ENCODE measurements at places on chromosomes 7 and 10.

DNA sequence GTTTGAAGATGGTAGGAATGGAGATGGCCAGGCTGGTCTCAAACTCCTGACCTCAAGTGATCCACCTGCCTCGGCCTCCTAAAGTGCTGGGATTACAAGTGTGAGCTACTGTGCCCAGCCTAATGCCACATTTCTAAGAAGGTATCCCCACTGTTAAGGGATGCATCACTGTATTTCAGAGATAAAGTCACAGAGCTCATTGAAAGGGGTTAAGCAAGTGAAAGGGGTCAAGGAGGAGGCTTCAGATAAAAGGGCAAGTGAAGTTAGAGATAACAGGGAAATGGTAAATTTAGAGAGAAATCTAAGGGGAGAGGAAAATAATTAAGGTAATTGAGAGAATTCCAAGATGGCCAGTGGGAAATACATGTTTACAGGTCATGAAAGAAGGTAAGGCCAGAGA is 93.0 kb upstream of the SP4 start:
- no peak for DNase-seq

- DNase-seq, result peak; percentile 4
These were observed 3.0 kb upstream of the LIPK start for GRCh38 chr10:88702848-88703597.

DNA sequence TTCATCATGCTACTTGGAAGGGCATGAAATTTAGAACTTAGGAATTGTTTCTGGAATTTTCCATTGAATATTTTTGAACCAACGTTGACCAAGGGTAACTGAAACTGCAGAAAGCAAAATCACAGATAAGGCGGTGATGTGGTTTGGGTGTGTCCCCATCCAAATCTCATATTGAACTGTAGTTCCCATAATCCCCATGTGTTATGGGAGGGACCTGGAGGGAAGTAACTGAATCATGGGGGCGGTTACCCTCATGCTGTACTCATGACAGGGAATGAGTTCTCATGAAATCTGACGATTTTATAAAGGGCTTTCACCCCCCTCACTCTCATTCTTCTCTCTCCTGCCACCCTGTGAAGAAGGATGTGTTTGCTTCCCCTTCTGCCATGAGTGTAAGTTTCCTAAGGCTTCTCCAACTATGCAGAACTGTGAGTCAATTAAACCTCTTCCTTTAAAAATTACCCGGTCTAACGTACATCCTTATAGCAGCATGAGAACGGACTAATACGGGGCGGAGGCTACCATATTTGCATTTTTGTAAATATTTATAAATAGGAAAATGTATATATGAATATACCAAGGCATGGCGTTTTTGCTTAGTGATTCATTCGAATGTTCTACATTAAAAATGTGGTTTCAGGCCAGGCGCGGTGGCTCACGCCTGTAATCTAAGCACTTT is 12.4 kb downstream of the NMT2 start:
- no peak for DNase-seq

DNA sequence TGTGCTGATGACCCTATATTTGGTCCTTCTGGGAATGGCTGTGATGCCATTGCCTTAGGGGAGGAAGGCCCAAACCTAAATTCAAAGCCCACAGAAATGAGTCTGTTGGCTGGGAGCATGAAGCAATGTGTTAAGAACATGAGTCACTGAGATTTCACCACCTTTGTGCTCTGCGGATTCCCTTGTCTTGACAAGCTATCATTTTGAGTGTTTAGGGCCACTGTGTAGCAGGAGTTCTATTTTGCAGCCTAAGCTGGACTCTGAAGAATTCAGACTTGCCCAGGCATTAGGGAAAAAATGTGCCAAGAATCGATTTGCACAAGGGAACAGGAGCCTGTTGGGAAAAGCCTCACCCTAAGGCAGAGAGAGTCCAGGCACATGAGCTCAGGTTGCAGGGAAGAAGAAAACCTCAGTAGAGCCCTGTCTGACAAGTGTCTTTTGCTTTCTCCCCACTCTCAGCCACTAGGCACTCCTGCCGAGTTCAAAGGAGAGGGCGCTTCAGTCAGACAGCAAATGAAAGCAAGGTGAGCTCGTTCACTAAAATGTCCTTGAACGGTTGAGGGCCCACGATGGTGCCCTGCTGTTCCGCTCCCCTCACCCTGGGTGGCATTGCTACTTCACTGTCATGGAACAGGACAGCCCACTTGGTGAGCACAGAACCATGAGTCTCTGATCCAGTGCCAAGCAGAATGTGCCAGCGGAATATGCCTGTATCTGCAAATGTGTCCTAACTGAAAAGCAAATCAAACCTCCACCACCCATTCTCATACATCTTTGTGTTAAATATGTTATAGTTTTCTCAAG is 93.6 kb downstream of the PRLHR start:
- no peak for DNase-seq

DNA sequence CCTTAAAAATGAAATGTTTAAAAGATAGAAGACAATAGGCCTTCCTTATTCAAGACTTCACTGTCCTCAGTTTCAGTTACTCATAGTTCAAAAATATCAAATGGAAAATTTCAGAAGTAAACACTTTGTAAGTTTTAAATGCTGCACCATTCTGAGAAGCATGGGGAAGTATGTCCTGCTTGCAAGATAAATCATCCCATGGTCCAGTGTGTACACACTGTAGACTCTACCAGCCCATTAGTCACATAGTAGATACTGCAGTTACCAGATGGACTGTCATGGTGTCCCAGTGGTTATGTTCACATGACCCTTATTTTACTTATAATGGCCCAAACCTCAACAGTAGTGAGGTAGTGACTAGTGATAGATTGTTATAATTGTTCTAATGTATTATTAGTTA is 69.5 kb downstream of the PTPN12 start:
- no peak for DNase-seq
